ENCODE measurements at places on chromosomes 6 and 20.

GRCh38 chr6:170038251-170038650, 252.6 kb downstream of the DLL1 start:
- DNase-seq: no peak

DNA sequence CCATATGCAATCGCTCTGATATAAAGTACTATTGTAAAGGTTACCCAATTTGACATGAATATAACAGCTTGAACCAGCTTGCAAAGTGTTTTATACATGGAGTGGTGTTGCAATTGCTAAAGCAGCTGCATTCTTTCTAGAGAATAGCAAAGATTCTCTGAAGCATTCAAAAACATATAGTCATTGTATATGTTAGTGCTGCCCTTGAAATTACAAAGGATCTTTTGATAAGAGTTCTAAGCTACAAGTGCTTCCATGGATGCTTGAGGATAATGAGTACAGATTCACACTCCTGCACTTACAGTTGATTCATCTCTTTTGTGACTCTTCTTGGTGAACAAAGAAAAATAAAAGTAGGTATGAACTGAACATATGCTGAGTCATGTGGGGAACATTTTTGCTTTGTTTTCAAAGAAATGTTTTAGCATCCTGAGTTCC, 175.7 kb downstream of the ALDH8A1 start:
- no peak for DNase-seq

DNA sequence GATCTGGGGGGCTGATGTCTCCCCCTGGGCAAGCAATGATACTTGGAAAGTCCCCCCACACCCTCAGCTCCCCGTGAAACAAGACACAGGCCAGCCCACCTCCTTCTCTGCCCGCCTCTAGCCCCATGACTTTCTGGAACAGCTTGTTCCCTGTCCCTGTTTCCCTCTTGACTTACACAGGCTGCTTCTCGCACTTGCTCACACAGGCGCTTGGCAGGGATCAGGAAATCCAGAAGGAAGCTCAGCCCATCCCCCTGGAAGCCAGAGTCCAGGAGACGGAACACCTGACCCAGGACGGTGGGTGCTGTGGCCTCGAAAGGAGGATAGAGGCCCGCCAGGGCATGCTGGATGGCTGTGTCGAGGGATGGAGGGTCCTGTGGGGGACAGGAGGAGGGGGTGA, 14.8 kb downstream of the KIAA1755 start:
- no peak for DNase-seq

- no peak for DNase-seq
Observed at GRCh38 chr6:15266423-15266996, 20.6 kb downstream of the JARID2 start.

- DNase-seq: no peak
Observed at GRCh38 chr6:116511424-116512110, at the start of gene CALHM5. Gene CALHM5 (plus strand): TSS chr6:116511639. CDS start chr6:116511697, 58 bp downstream.

GRCh38 chr6:332671-333070, 40.4 kb downstream of the DUSP22 start:
- no peak for DNase-seq

GRCh38 chr6:53728570-53729194, 63.1 kb upstream of the KLHL31 start:
- DNase-seq: no peak

GRCh38 chr6:17866876-17867444, 120.5 kb downstream of the KIF13A start:
- no peak for DNase-seq

GRCh38 chr6:153962555-153962954, 76.5 kb upstream of the OPRM1 start:
- no peak for DNase-seq

DNA sequence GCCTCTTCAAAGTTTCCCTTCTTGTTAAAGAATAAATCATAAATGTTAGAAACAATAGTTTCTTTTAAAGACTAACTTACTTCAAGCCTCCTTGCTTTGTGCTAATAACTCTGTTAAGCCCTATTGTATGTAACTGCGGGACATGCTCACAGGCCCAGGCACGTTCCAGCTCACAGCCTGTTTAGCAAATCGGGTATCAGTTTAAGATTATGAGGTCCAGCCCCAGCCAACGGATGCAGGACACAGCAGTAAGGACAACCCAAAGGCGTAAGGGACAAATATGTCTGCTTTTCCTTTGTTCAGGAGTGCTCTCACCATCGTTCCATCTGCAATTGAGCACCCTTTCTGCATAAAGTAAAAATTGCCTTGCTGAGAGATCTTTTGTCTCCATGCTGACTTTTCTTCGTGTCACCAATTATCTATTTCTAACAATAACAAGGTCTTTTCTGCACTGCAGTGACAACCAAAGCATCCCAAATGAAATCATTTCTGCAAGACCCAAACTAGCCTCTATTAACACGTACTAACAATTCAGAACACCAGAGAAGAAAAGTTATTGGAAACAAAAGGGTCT, 1.4 kb downstream of the C6orf52 start:
- DNase-seq: no peak

All from cortex of kidney (tissue), 1 donor.